ENCODE measurements at places on chromosomes 1 and 21.

DNA sequence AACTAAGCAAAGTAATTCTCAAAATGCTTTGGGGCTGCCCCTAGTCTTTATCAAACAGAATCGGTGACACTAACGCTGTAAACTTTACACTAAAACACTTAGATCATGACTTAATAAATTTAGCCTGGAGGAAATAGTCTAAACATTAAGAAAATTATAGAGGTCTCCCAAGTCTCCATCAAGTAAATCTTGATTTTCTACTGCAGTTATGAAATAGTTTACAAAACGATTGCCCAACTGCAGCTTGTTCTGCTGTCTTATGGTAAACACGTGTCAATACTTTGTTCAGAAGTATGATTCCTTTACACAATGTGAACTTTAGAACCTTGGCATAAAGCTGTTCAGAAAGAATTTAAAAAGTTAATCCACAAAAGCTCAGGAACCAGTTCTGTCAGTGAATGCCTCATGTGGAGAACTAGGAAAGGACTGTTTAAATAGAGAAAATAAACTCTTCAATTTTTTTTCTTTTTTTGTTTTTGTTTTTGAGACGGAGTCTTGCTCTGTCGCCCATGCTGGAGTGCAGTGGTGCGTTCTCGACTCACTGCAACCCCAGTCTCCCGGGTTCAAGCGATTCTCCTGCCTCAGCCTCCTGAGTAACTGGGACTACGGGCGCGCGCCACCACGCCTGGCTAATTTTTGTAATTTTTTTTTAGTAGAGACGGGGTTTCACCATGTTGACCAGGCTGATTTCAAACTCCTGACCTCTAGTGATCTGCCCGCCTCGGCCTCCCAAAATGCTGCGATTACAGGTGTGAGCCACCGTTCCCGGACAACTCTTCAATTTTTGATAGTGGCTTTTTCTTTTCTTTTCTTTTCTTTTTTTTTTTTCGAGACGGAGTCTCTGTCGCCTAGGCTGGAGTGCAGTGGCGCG, 1.6 kb downstream of the DDI2 start:
- peak; percentile 43 for DNase-seq

- DNase-seq = no peak
Observed at GRCh38 chr1:2834741-2835564, 33.5 kb upstream of the TTC34 start.

- no peak for DNase-seq
Observed at GRCh38 chr21:42310411-42311001, 4.7 kb downstream of the TFF3 start.

DNA sequence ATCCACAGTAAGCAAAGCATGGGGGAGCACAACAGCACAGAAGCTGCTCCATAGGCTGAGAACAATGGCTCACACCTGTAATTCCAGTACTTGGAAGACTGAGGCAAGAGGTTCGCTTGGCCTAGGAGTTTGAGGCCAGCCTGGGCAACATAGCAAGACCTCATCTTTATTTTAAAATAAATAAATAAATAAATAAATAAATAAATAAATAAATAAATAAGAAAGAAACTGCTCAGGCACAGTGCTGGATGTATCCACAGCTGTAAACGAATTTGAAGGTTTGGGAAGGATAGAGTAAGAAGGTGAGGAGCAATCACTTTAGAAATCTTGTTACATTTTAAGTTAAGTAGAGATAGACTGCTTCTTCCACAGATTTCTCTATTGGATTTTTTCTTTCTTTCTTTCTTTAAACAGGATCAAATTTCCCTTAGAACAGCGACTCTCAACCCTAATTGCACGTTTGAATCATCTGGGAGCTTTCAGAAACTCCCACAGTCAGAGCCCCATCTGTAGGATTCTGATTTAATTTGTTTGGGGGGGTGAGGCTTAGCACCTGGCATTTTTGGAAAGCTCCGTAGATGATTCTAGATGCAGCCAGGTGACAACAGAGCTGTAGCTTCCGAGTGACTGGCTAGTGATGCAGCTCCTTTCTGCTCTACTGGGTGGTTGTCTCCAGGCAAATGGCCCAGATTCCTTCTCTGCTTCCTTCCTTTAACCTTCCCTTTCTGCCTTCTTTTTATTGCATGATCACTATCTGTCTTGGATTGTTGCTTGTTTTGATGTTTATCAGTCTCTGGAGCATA, 53.5 kb downstream of the S1PR1 start:
- no peak for DNase-seq

- no peak for DNase-seq
Observed at GRCh38 chr21:33023574-33024200, 2.0 kb upstream of the OLIG2 start.

DNA sequence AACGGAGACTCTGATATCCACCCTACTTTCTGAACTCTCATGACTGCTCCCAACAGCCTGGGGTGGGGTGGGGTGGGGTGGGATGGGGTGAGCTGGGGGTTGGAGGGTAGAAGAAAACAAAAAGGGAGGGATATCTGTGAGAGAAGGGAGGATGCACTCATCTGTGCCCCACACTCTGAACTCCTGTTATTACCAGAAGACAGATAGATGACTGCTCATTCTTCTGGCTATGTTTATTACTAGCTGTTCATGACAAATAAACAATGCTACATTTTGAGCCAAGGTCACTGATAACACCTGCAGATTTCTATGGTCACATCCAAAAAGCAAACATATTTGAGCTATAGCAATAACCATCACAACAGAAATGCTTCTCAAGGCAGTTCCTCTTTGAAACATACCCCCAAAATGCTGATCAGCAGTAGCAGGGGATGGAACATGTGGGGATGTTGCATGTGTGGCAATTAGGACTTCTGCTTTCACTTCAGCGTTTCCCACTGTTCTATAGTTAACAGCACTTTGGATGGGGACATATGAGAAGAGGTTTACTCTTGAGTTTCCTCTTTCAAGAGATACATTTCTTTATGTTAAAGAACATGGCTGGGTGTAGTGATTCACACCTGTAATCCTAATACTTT, 43.3 kb downstream of the GPR3 start:
- DNase-seq = no peak

- DNase-seq = peak; percentile 44
Observed at GRCh38 chr1:174990382-174990999, 9.3 kb upstream of the CACYBP start.

- DNase-seq = no peak
Observed at GRCh38 chr1:114113411-114114184, 40.1 kb downstream of the SYT6 start.

- no peak for DNase-seq
Observed at GRCh38 chr1:11529763-11530730, 51.1 kb downstream of the DISP3 start.

GRCh38 chr1:54738244-54738643, 22.6 kb downstream of the TTC4 start:
- DNase-seq = no peak

DNA sequence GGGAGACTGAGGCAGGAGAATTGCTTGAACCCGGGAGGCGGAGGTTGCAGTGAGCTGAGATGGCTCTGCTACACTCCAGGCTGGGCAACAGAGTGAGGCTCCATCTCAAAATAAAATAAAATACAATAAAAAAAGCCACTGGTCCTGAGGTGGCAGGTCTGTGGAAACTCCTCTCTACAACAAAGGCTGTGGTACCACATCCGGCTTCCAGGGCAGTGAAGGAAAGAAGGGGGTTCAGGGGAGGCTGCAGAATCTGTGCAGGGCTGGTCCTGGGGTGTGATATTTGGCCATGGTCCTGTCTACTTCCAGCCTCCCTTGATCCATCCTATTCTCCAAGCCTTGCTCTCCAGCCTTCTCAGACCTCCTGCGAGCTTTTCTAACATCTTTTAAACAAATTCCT, 731 bp upstream of the ZNF683 start:
- no peak for DNase-seq

DNA sequence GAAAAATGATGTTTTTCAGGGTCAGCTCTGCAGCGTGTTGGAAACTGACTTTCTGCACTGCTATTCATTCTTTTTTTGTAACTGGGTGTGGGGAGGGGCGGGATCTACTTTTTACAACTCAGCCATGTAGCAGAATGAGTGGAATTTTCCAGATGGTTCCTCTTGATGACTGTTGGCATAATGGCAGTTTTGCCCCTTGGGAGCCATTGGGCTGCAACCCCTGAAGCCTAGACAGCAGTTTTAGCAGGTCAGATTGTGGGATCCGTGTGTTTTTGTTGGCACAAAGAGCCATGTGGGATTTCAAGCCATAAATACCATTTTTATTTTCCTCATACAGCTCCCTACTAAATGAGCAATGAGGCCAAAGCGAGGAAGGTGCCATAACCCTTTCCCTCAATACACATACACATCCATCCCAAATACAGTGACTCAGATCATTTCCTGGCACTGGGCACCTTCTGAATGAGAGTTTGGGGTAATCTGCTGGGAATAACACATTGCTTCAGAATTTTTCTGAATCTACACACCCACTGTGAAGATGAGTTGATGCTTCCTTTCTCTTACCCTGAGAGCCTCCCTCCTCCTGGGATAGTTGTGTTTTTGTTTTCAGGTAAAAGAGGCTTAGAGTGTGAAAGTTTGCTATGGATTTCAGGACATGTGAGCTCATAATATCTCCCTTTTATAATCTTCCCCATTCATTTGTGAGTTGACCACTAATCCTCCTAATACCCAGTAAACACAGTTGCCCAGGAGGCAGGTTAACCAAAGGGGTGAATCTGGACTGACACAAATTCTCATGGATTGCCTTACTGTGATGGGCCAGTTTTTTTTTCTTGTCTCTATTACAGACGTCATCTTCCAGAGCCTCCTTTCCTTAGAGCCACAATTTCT, 13.1 kb downstream of the S100A10 start:
- DNase-seq = peak; percentile 91

DNA sequence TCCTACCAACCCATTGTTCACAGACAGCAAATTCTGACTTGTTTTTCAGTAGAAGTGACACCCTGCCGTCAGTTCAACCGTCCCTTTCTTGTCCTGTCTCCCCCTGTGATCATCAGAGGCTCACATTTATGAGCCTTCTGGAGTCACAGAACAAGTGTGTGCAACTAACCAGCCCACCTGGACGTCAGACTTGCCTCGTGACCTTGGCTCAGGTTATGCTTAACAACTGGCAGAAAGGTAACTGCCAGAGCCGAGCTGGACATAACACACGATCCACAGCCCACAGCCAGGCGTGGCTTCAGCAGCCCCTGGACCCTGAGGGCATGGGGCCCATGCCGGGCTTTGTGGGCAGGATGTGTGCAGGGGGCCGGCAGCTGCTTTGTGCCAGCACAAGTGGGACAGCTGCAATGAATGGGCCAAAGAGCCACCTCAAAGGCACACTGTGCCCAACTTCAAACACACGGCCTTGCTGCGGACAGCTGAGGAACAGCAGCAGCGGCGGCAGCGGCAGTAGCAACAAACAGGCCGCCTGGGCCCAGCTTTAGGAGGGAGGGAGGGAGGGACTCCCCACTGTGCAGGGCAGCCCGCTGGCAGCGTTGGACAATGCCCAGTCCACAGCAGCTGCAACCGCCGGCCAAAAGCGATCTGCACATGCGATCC, 103.9 kb downstream of the ZBTB18 start:
- DNase-seq = no peak

DNA sequence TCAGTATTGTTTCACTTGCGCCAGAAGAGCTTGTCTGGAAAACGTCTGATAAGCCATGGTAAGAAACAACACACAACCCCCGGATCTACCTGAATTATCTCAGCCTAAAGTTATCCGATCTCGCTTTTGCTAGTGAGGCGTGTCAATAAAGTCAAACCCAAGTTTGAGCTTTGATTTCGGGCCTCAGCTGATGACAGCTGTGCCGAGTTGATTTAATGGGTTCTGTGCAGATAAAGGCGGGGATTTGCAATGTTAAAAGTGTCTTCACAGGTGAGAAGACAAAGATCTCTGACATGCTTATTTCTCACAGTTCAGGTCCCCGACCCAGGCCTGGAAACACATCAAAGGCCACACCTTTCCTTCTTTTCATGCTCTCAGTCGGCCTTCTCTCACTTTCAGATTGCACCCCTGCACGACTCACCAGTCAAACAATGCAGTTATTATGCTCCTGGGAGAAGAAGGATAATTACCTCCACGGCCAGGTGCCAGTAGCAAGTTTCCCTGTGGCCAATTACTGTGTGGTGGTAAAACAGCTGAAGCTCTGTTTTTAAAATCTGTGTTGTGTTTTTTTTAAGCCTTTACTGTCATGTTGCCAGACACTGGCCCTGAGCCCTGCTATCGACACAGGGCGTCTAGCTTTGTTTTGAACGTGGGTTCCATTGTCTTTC, 245.3 kb upstream of the RUNX1 start:
- peak; percentile 11 for DNase-seq

DNA sequence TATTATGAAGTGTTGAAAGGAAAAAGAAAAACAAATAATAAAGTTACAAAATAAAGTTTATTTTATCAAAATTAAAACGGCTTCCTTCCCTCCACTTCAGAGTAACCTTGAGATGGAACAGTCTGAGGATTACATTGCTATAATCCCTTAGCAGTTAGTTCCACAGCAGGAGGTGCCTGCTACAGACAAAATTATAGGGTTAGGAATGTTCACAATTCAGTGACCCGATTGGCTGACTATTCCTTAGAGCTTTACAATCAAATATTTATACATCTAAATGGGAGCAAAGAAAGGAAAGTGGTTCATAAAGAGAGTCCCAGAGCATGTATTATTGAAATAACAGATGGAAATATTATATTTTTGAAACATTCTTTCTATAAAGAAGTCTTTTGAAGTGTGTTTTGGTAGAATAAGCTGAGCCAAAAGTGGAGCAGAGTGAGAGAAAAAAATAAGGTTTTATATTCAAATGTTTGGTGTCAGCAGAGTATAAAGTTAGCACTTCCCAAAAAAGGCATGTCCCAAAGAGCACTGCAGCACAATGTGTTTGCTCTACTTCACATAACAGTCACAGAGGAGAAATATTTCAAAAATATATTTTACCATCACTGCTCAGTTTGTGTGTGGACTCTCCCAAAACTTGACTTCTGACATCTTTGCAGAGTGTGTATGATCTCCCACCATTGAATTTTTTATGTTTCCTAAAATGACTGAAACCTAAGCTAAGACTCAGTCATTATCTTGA, 71.4 kb upstream of the GORAB start:
- DNase-seq = peak; percentile 59

DNA sequence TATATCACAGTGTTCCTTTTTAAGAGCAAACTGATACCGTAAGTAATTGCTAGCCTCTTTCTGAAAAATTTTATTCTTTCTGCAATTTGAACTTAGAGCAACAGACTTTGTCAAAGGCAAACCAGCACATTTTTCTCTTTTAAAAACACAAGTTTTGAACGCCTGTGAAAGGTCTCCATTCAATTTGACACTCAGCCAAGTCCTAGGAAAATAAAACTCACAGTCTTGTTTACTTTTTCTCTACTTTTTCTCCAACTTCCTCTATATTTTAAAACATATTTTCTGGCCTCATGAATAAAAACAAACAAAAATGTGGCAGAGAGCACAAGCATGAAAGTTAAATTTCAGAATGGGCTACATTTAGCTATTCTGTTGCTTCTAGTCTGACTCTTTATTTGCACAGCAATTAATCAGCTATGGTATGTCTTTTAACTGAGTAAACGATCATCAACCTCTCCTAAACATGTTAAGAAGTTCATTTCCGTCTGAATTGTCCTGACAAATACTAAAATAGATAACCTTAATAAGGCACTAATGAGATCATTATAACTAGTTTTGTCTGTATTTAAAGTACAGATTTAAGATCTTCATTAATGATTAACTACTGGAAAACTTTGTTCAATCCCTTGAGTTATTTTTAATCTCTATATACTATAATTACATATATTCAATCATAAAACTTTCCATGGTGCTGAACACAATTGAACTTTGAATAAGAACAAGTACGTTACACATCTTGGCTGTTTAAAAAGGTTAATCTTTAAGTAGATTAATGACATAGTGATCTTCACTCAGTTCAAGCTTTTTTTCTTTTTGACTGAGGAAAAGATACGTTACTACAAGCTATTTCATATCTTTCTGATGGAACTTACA, 550.6 kb downstream of the PTBP2 start:
- DNase-seq = no peak
